ENCODE measurements at places on chromosomes 16 and 17.

- no peak for DNase-seq
These were observed 223.0 kb downstream of the TANC2 start for GRCh38 chr17:63189082-63189481.

DNA sequence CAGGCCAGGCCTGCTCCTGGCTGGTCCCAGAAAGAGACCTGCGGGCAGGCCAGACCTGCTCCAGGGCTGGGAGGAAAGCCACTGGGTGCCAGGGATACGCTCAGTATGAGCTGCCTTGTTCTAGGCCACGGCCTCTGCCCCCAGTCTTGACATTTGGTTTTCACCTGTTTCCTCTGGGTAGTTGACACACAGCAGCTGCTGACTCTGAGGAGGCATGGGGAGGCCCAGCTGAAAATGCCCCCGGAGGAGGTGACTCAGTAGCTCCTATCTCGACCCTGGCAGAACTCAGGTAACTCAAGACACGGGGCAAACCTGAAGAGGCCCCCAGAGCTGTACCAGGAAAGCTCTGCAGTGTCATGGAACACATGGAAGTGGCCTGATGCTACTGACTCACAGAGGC lies 13.9 kb upstream of the ADGRG1 start:
- DNase-seq = no peak

DNA sequence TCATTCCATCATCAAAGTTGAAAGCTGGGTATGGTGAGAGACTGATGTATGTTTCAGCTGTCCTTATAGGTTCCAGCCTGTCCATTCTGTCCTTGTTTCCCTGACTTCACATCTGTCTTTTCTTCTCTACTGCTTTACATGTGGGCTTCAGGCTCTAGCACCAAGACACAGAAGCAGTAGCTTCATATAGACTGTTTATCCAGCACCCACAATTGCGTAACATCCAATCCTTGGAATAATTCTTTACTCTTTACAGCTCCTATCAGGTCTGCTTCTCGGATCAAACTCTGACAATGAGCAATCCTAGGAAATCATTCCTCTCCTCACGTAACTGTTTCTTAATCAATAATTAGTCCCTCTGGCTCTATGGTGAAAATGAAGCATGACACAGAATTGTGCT lies 158.9 kb downstream of the CA10 start:
- DNase-seq = no peak

GRCh38 chr17:35052241-35052610 lies 11.3 kb downstream of the RFFL start:
- DNase-seq = no peak

GRCh38 chr17:1474402-1475189 lies 17.9 kb downstream of the MYO1C start:
- DNase-seq = no peak

- no peak for DNase-seq
These were observed 50.0 kb downstream of the TENT4B start for GRCh38 chr16:50202926-50203624.

GRCh38 chr17:60327134-60327900 lies 64.6 kb downstream of the USP32 start:
- peak; percentile 86 for DNase-seq

DNA sequence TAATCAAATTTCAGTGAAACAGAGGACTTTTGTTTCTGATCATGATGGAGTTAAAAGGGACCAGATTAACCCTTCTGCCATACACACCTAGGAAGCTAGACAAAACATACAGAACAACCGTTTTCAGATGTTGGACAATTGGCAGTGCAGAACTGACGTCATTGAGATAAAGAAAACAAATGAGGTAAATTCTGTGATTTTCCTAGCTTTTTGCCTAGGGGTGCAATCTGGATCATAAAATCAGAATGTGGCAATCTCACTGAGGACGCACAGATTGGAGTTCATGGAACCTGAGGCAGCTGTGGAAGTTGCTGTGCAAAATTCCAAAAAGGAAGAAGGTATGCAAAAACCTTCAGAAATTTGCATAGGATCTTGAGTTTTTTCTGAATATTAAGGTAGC lies 15.0 kb upstream of the USP32 start:
- DNase-seq = no peak

DNA sequence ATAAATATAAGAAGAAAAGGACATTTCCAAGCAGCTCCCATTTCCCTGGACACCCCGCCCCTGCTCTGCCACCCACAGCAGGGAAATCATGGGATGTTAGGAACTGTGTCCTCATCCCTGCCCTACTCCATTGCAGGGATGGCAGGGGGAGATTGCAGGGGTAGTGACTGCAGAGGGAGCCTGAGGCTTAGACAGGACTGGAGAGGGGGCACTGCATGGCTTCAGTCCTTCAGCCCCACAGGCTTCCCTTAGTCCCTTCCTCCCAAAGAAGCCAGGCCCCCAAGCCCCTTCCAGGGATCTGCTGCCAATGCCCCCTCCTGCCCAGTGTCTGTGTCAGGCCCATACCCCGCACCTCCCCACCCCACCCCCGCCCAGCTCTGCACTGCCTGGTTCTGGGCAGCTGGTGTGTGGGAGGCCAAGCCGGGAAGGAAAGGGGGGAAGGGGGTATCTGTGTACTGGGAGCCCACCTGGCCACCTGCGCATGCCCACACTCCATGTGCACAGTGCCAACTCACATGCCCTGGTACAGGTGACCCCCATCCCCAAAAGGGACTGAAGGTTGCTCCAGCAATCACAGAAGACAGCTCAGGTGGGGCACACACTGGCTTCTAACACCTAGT lies 3.3 kb downstream of the RUNDC3A start:
- DNase-seq = no peak

GRCh38 chr17:50682938-50683337 lies 24.8 kb downstream of the ANKRD40 start:
- DNase-seq = no peak

DNA sequence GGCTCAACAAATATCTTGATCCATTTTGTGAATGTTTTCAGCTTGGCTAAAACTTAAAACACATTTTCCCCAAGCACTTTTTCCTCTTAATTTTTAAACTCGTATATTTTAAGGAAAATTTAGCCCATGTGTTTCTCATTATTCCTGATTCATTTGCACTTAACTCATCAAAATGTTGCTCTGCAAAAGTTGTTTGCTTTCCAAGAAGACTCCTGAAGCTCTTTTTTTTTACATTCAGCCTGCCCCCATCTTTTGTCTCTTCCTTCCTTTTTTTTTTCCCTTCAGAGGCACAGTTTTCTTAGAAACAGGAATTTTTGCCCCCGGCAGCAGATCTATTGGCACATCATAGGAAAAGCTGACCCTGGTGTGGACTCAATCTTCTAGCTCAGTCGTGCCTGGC lies 155.0 kb upstream of the SALL1 start:
- no peak for DNase-seq

DNA sequence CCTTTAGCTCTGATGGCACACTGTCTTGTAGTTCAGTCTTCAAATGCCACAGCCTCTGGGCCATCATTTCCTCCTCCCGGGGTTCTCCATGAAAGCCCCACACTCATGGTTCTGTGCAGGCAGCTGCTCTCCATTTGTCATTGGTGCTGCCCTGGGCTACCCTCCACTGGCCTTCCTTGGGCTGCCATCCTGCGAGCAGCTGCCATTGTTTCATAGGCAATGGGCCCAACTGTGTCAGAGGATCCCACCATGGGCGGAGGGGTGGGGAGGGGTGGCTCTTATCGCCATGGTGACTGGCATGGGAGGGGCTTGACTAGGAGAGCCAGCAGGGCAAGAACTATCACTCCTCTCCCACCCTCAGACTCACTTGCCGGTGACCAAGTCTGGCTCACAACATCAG lies 38.6 kb upstream of the BRD7 start:
- DNase-seq = no peak

GRCh38 chr16:56300242-56300623 lies 108.9 kb downstream of the GNAO1 start:
- DNase-seq = peak; percentile 69

- no peak for DNase-seq
These were observed 63.6 kb downstream of the SMG6 start for GRCh38 chr17:2239882-2240430.

DNA sequence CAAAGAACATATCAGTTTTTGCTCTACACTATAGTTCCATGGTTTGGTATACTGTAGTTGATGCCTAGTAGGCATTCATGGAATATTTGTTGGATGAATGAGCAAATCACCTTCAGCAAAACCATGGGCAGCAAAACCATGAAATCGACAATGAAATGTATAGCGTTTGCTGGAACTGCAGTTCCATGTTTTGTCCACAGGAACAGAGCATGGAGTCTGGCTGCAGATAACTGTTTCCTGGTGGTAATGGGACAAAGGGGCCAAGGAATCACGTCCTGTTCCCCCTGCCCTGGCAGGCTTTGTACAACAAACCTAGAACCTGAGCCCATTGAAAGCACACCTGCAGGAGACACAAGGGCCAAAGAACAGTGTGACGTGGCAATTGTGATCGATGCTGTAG lies 101.1 kb downstream of the USP31 start:
- no peak for DNase-seq

- DNase-seq = no peak
These were observed 581 bp downstream of the CD68 start for GRCh38 chr17:7579834-7580603.

GRCh38 chr16:70375636-70376611 lies 29.2 kb downstream of the DDX19A start:
- no peak for DNase-seq

GRCh38 chr17:7929158-7930023 lies at the start of gene KCNAB3:
TSS of gene KCNAB3 (minus strand) at chr17:7929856. CDS start at chr17:7929435, 421 bp downstream.
- DNase-seq = peak; percentile 66

GRCh38 chr16:31198207-31198882 lies 4.2 kb downstream of the PYCARD start:
- DNase-seq = no peak

GRCh38 chr17:50708050-50709000 lies 611 bp upstream of the ANKRD40 start:
- peak; percentile 57 for DNase-seq

- no peak for DNase-seq
These were observed 14.2 kb upstream of the SLC52A1 start for GRCh38 chr17:5049314-5049841.

DNA sequence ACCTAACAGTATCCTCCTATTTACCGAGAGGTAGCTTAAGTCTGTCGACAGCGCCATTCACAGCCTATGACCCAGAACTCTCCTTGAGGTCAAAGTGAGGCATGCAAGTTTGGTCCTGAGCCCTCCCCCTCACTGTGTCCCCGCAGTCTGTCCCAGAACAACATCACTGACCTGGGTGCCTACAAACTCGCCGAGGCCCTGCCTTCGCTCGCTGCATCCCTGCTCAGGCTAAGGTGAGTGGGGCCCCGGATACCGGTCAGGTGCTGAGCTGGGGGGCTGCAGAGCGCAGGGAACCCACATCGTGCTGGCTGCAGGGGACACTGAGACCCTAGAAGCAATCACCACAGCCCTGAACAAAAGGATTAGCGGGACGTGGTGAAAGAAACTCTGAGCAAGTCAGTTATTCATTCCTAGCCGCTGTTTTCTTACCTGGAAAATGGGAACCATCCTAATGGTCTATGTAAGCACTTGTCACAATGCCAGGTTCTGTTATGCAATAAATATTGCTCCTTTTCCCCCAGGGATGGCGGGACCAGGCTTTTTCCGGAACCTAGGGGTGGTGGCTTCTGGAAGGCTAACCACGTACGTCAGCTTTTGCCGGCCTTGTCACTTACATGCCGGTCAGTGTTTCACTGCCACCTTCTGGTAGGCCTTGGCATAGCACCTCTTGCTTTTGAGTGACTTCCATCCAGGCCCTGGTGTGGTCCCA lies 23.8 kb downstream of the DEXI start:
- peak; percentile 85 for DNase-seq

DNA sequence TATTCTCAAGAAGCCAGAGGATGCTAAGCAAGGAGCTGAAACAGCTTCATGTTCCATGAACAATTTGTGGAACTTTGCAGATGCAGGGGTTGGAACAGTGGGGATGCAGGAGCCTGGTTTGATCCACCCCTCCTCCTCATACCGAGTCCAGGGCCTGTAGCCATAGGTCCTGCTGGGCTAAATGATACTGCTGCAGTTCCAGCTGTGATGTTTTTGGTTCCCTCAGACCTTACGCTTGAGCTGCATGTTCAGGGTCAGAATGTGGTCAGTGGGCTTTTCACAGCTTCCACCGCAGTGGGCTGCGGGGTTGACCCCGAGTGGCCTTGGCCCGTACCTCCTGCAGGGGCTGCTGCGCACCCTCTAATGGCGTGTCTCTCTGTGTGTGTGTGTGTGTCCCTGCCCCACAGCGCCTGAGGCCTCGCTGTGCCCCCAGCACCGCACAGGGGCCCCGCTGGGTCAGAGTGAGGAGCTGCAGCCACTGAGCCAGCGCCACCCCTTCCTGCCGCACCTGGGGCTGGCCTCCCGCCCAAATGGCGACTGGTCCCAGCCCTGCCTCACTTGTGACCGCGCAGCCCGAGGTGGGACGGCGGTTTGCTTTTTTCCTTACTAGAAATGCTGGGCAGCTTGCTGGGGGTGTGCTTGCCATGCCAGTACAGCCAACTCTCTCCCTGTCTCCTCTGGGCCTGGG lies 48.2 kb downstream of the EPN2 start:
- no peak for DNase-seq

DNA sequence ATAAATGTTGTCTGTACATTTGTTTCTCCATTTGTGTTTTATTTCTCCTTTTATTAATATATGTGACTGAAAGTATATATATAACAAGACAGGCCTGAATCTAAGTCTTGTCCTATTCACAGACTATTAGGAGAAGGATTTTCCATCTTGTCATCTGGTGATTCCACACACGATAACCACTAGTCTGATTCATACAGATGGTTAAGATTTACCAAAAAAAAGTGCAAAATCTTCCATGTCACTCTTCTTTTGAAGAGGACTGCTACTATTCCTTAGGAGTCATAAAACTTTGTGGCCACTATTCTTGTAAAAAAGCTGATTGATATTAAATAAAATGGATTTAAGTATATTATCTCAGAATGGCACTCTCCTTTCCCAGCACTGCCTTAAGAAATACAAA lies 156.3 kb downstream of the ITFG1 start:
- no peak for DNase-seq

GRCh38 chr16:64445245-64445644 lies 676.6 kb downstream of the CDH11 start:
- no peak for DNase-seq

- no peak for DNase-seq
These were observed 11.8 kb upstream of the WSB1 start for GRCh38 chr17:27282054-27282551.

DNA sequence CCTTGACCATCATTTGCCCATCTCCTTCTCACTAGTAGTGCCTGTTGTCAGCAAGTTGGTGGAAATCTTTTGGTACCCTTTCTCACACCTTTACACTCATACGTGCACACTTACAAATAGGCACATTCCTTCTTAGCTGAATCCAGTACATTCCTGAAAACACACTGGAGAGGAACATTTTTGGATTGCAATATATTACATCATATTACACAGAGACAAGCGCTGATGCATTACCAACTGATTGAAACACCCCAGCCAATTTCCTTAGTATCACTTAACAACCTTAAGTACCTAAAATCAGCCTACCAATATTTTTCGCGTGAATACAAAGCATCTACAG lies 64.1 kb downstream of the PLCG2 start:
- no peak for DNase-seq

- no peak for DNase-seq
These were observed 190.3 kb downstream of the CPPED1 start for GRCh38 chr16:12613131-12613991.

- DNase-seq = no peak
These were observed 115.5 kb upstream of the NLRP1 start for GRCh38 chr17:5699814-5700213.

GRCh38 chr16:78659668-78660217 lies 560.3 kb downstream of the WWOX start:
- no peak for DNase-seq
